ENCODE measurements at places on chromosomes 6 and 20. TPM values are rescaled to one million over a fixed set of nuclear protein-coding genes. Genes with fewer than 3 reads are reported as not detected.

GRCh38 chr6:16494793-16495192 lies 256.4 kb downstream of the GMPR start:
- DNase-seq = no peak

ADTRP gene
- polyA plus RNA-seq = 0.68 TPM

CLVS2 gene
- polyA plus RNA-seq = 0.10 TPM

DNA sequence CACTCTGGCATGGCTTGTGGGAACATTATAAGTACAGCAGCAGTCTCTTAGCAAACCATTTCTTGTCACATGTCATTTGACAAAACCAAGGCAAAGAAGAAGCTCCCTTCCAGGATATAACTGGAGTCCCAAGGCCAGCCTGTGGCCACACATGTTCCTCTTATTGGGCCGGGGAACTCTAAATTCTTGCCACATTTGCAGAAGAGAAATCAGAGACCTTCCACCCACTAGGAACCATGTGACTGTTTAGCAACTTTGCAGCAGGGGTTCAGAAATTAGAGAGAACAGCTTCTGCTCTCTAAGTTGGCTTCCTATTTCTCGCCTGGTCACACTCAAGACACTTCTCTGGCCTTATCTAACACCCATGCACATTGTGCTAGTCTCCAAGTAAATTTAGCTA lies 20.4 kb upstream of the MEP1A start:
- DNase-seq = no peak

- DNase-seq = no peak
Observed at GRCh38 chr20:44028003-44028730, 113.5 kb downstream of the TOX2 start.

LCA5 gene
- 4.7 TPM for polyA plus RNA-seq

HCK gene
- polyA plus RNA-seq = 12.2 TPM

- DNase-seq = no peak
Observed at GRCh38 chr6:90131614-90132423, 164.8 kb downstream of the BACH2 start.

GRCh38 chr6:26329763-26330511 lies 35.1 kb upstream of the BTN3A2 start:
- DNase-seq = no peak

DNA sequence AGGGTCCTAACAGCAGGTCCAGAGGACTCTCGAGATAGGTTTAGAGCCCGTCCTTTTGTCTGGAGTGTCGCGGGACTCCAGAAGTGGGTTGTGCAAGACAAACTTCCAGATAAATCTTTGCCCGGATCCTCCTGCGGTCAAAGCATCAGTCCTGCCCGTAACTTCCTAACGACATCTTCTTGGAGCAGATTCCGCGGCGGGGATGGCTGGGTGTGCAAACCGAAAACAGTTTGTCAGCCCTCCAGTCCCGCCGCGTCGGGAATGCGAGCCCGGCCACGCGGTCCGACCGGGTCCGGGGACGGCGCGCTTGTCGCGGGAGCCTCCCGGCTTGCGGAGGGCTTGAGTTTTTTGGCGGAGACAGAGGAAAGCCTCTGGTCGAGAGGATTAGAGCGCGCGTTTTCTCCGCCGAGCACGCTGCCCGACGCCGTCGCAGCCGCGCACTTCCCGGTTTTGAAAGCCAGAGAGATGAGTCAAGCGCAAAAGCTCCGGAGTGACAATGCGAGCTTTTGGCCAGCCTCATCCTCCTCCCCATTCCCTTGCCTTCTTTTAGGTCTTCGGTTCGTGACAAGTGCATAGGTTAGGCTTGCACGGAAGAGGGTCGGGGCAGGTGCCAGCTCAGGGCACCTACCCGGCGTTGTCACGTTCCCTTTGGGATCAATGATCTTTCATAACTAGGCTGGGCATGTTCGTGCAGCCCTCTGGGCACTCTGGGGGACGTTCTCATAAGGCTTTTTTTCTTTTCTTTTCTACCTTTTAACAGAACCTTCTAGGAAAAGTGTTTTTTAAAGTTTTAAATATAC lies 91.3 kb upstream of the PRDM1 start:
- no peak for DNase-seq

UNC5CL gene
- 0.87 TPM for polyA plus RNA-seq

GRCh38 chr6:21281366-21281765 lies 312.2 kb upstream of the SOX4 start:
- no peak for DNase-seq

DNA sequence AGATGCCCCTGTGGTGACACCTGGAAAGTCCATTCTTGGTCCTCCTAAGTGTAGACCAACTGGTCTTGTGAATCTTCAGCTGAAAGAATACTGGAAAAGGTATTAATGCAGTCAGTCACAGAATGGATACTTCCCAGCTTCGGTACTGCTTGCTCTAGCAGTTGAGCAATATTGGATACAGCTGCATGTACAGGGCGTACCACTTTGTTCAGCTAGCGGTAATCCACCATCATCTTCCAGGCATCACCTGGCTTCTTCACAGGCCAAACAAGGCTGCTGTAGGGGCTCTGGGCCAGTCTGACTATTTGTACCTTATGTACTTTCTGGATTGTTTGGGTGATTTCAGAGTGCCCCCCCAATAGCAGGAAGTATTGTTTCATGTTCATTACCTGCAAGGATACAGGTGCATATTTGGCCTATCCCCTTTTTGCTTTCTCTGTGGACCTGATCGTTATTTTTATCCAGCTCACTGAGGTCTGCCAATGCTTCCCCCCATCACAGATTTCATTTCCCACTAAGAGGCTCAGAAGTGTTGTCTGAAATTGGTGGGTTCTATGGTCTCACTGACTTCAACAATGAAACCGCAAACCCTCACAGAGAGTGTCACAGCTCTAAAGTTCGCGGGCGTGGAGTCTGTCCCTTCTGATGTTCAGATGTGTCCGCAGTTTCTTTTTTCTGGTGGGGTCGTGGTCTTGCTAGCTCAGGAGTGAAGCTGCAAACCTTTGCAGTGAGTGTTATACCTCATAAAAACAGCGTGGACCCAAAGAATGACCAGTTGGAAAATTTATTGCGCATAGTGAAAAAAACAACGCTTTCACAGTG lies 52.2 kb downstream of the TRIM27 start:
- DNase-seq = no peak

DNA sequence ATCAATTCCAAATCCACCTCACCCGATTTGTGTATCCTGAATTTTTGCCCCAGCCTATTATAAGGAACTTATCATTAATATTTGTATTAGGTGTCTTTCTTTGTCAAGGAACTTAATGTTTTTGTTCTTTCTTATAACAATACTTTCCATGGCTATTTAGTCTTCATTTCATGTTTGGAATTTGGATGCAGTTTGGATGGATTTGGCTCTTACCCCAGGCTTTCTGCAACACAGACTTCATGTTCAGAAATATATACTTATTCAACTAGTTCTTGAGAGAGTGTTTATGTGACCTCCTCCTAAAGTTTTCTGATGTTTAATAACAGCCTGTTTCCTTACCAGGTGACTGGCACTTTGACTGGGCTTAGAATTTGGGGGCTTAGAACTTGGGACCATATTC lies 35.9 kb upstream of the TOX2 start:
- no peak for DNase-seq

- no peak for DNase-seq
Observed at GRCh38 chr6:39178235-39178634, 51.0 kb downstream of the KCNK5 start.

- DNase-seq = no peak
Observed at GRCh38 chr20:33095249-33095648, 15.8 kb downstream of the BPIFB4 start.

- no peak for DNase-seq
Observed at GRCh38 chr6:53960311-53960710, 150.9 kb upstream of the MLIP start.

CALHM4 gene
- polyA plus RNA-seq = not detected

Data from urinary bladder (tissue), 4 donors.